ENCODE measurements at places on chromosomes 11 and 22.

DNA sequence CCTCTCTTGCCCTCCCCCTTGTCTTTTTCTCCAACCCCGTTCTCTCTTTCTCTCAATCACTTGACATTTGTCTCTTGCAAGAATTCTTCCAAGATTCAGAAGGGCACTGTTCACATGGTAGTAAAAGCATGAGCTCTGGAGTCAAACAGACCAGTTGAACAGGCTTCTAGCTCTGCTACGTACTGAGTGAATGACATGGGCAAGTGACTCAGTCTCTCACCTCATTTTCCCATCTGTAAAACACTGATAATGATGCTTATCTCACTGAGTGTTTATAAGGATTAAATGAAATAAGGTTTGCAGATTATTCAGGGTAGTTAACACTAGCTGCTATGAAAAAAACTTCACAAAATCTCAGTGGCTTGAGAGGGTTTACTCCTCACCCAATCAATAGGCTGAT, 5.9 kb upstream of the IL10RA start:
- DNase-seq: no peak

DNA sequence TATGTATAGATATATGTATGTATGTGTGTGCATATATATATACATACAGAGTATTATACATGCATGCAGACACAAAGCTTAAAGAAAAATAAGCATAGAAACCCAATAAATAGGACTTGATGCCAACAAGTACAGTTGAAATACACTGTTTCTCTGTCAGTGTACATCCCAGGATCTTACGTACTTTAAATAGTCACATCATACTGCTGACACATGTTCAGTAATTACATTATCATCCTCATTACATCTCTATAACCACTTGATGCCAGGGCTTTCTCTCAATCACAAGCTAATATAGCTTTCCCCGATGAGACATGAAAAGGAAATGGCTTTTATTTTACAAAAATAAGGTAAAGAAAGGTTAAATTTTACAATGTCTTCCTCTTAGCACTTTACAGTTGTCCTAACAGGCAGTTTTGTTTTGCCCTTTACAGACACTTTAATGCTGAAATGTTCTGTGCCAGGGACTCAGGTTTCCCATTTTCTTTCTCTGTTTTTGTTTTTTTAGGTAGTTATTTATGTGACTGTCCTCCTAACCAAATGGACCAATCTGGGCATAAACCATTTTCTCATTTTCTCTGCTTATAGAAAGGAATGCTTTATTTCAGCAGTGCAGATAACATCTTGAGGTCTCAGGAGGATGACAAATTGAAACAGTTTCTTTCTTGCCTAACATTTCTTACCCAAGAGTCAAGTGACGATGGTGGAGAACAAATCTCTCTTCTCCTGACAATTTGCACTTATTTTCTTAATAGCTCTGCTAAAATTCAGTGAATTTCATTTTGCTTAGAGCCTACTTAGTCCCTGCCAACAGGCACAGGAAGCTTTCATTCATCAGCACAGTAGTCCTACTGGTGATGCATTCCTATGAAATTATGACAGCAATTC, 350.2 kb downstream of the TTC28 start:
- DNase-seq: no peak

- no peak for DNase-seq
Observed at GRCh38 chr11:110373051-110373702, 56.6 kb upstream of the FDX1 start.

DNA sequence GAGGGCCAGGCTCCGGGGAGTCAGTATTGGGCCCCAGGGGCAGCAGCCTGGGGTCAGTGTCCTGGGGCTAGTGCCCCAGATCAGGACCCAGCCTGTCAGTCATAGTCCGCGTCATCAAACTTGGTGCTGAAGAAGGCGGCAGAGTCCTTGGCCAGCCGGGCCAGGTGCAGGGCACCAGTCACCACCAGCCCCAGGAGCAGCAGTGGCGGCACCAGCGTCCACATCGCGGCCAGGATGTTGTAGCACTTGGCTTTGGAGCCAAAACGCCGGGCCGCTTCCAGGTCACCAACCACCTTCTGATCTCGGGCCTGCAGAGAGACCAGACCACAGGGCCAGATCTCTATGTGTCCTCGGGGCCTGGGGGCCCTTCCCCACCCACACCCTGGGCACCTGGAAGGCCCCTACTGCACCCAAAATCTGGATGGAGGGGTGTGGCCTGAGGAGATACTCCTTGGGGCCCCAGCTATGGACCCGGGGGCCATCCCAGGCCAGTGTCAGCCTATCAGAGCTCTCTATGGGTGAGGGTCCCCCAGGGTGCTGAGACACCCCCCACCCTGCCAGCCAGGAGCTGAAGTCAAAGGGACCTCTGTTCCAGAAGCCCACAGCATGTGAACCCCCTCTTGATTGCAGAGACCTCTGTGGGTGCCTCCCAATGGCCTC, 790 bp downstream of the IFITM5 start:
- DNase-seq: no peak

DNA sequence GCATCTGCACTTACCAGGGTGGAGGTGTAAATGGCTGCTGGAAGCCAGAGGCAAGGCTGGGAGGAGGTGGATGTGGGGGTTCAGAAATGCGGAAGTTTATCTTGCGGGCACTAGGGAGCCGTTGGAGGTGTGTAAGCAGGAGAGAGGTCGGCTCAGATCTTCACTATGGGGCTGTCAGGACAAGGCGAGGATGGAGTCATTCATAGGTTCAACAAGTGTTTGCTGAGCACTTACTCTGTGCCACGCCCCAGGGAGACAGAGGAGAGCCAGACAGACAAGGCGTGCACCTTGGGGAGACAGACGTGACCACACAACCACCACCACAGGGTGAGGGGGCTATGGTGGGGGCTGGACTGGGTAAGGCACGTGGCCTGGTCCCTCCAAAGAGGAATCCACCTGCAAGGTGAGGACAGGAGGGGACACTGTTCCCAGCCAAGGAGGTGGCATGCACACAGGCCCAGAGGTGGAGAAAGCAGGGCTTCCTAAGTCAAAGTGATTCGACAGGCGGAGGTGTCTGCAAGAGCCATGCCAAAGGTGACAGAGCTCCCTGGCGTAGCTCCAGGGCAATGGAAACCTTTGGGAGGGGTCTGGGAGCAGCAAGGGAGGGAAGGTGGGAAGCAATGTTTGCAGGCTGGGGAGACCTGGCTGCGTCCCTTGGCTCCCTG, 30.8 kb upstream of the TCF20 start:
- no peak for DNase-seq

GRCh38 chr11:64235437-64236161, 1.2 kb downstream of the VEGFB start:
- no peak for DNase-seq

GRCh38 chr22:43411040-43411868, 560 bp upstream of the MPPED1 start:
- DNase-seq: no peak

- DNase-seq: no peak
Observed at GRCh38 chr11:114291842-114292680, 4.1 kb upstream of the NNMT start.

- DNase-seq: peak; percentile 87
Observed at GRCh38 chr11:122505304-122506006, 150.1 kb upstream of the UBASH3B start.

- DNase-seq: peak; percentile 49
Observed at GRCh38 chr11:12243911-12244550, 133.3 kb upstream of the PARVA start.

- DNase-seq: no peak
Observed at GRCh38 chr11:86416494-86416893, 41.8 kb downstream of the CCDC81 start.

GRCh38 chr11:65524014-65524740, 706 bp upstream of the SCYL1 start:
- DNase-seq: no peak

GRCh38 chr11:129315781-129316579, 59.7 kb upstream of the BARX2 start:
- no peak for DNase-seq

- DNase-seq: no peak
Observed at GRCh38 chr22:18126606-18127005, 16.0 kb downstream of the TUBA8 start.

DNA sequence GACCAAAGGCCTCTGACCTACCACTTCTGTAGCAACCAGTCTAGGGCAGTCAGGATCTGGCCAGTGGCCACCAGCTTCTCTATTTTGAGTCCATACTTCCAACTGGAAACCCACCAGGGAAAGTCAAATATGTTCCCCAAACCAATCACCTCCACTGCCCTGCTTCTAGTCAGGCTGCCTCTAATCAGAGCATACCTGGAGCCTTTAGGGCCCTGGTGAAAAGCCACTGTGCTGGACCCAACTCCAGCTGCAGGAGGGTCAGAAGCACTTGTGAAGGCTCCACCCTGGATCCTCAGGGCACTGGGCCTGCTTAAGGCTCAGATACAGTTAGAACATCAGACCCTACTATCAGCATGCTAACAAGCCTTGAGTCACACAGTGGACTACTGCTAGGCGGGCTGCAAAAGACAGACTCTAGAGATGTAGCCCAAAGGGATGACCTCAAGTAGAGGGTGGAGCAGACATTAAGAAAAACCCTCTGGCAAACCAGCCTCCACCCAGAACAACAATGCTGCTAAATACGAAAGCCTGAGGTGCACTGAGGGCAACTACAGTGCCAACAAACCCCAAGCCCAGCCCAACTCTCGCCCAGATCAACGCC, 69.2 kb downstream of the DGCR2 start:
- DNase-seq: no peak

- DNase-seq: no peak
Observed at GRCh38 chr11:102312667-102313066, 4.6 kb upstream of the BIRC3 start.

DNA sequence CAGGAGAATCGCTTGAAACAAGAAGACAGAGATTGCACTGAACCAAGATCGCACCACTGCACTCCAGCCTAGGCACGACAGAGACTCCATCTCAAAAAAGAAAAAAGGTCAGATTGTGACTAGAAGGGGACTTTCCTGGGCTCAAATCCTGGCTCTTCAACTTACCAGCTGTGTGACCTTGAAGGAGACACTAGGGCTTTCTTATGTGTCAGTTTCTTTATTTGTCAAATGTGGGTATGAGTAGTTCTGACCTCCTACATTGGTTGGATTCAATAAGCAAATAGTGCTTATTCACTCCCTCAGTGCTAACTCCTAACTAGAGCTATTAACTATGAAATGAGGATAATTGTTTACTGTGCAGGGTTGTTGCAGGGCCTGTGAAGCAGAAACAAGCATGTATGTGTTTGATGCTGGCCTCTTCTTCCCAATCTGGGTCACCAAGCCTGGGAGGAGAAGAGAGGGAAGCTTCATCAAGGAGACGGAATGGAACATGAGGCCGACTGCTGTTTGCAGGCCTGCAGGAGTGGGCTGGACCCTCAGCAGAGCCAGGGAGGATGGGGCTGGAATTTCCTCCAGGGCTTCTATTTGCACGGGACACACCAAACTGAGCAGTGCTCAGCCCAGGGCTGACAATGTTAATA, 22.5 kb downstream of the RHOD start:
- no peak for DNase-seq

GRCh38 chr11:67076202-67076601, 19.6 kb downstream of the RHOD start:
- no peak for DNase-seq

DNA sequence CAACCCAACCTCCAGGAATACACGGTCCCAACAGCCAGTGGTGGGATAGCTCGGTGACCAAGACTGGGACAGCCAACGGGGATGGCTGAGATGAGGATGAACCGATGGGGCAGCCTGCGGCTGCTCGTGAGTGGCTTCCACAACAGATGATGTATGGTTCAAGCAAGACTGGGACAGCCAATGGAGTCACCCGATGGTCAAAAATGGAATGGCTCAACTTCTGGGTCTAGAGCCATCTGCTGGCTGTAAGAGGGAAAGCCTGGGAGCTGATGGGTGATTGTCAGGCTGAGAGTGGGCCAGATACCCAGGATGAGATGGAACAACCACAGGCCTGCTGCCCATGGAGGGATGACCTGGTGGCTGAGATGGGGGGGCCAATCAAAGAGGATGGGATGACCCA, 35.5 kb downstream of the SYT7 start:
- no peak for DNase-seq
